ENCODE measurements at places on chromosomes 4 and X.

DNA sequence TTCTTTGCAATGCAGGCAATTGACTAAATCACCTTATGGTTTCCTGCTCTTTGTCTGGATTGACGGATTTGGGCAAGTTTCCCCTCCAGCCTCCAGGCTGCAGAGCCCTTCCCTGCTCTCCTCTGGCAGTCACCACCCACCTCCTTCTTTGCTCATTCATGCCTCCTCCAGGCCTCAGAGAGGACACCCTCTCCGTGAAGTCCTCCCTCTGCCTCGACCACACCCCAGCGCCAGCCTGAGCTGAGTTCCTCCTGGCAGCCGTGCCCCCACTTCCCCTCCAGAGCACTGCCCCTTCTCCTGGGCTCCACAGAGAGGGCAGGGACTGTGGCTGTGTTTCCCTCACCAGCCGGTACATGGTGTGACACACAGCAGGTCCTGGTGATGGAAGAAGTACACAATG lies 53.7 kb downstream of the DCTD start:
- no peak for DNase-seq

GRCh38 chr4:79163981-79164490 lies 161.8 kb downstream of the NAA11 start:
- no peak for DNase-seq

- DNase-seq: peak; percentile 73
Observed at GRCh38 chr4:121252224-121252806, 88.2 kb upstream of the TNIP3 start.

DNA sequence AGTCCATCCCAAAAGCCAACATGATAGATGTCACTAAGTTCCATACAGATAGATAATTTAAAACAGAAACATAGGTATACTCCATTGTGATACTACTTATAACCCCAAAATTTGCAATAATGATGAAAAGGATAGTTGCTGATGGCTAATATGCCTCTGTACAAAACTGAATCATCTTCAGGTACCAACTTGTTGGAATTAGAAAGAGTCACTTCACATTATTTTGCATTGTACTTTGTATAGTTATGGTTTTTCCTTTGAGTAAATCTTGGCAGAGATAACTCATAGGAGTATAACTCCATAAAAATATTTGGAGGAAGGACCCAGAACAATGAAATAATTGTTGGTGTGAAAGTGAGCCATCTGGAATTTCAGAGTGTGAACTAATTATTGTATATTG lies 17.6 kb downstream of the GIMD1 start:
- no peak for DNase-seq

GRCh38 chr4:16846540-16847117 lies 51.8 kb downstream of the LDB2 start:
- no peak for DNase-seq

- DNase-seq: no peak
Observed at GRCh38 chrX:149494844-149495565, 10.1 kb downstream of the IDS start.

- DNase-seq: no peak
Observed at GRCh38 chr4:38670109-38670901, 6.3 kb downstream of the KLF3 start.

GRCh38 chr4:67638136-67638535 lies 62.8 kb downstream of the UBA6 start:
- DNase-seq: no peak

- no peak for DNase-seq
Observed at GRCh38 chr4:76036855-76037254, 985 bp upstream of the CXCL11 start.

- no peak for DNase-seq
Observed at GRCh38 chrX:150984169-150984824, 1.2 kb downstream of the HMGB3 start.

DNA sequence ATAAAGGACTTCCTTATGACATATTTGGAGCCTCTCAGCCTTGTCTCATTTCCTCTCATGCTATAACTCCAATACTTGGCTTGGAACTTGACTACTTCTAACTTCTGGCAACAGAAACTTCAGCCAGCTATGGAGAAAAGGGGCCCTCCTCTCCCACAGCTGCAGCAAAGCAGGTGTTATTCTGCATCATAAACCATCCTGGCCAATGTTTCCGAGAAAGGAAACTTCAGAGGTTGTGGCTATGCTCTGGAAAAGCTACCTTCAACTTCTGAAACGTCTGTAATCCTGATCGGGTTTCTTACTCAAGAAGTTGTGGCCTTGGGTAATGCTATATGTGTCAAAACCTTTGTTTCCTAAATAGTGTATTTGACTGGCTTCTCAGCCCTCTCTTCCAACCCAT lies 109.5 kb upstream of the CDX4 start:
- no peak for DNase-seq

DNA sequence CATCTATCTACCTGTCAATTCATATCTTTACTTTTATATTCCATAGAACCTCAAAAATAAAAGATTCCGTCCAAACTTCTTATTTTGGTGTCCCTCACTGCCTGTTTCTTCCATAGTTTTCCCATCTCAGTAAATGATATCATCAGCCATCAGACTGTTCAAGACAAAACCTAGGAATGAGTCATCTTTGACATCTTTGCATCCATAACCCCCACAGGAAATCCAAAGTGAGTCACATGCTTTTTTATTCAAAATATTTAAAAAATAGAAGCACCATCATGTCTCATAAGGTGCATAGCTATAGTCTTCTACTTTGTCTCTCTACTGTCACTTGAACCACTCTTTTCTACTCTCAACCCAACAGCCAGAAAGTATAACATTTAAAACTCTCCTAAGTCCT lies 29.9 kb upstream of the CXXC4 start:
- peak; percentile 66 for DNase-seq

DNA sequence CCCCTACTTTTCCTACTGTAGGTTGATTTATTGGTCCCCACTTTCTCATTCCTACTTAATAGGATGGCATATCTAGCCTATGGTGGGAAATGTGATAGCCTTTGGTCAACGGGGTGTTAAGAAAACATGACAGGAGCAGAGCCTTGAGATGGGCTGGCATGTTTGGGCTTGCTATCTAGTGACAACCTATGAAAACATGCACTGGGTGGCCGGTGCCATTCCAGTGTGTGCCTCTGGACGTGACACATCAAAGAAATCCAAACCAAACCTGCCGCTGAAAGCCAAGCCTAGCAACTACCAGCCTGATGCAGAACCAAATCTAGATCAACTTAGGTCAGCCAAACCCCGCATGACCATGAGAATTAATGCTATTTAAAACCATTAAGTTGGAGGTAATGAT lies 317.6 kb downstream of the DMD start:
- no peak for DNase-seq

- DNase-seq: no peak
Observed at GRCh38 chr4:8874896-8875680, 3.4 kb upstream of the HMX1 start.

Measured in RKO (cell line).